Gastrocnemius medialis (tissue), 4 donors: ENCODE measurements at places on chromosomes 7 and 10. TPM values are rescaled to one million over a fixed set of nuclear protein-coding genes. Genes with fewer than 3 reads are reported as not detected.

Gene FAM241B
- total RNA-seq: 2.6 TPM

Gene NXPH1
- total RNA-seq: not detected

Gene LIPF
- total RNA-seq: not detected

Gene STEAP4
- 18.0 TPM for total RNA-seq

Gene CALML3
- total RNA-seq: not detected

Gene DNAJC12
- 10.1 TPM for total RNA-seq

Gene H2BK1
- not detected for total RNA-seq

Gene NPFFR1
- 0.03 TPM for total RNA-seq

Gene AKR1C8
- total RNA-seq: 0.56 TPM

Gene OLAH
- total RNA-seq: not detected

- no peak overlapping the region for H3K27ac ChIP-seq
- no peak for DNase-seq
- no peaks in the 10 kb centered on the region for H3K36me3 ChIP-seq
- no peaks in the 10 kb centered on the region for H3K4me1 ChIP-seq
- H3K27me3 ChIP-seq: peaks cover 26% of the 10 kb centered on the region
- no peak overlapping the region for H3K4me3 ChIP-seq
Observed at GRCh38 chr10:100697070-100697469, 48.3 kb upstream of the PAX2 start.

DNA sequence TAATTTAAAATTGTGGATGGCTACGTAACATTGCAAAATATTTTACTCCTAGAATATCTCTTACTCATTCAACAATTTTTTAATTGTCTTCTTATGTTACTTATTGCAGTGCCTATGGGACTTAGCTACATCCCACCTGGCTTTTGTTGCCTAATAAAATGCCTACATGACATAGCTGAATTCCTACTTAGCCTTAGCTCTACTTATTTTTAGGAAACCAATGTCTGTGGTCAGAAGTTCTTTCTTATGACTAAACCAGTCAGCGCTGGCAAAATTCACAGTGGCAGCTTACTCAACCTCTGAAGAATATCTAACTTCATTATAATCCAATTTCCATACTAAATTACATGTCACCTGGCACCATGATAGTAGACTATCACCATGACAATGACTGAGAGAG is 1612.4 kb upstream of the LRRTM3 start:
- H3K4me3 ChIP-seq: no peak overlapping the region
- H3K27ac ChIP-seq: no peak overlapping the region
- no peaks in the 10 kb centered on the region for H3K36me3 ChIP-seq
- no peaks in the 10 kb centered on the region for H3K27me3 ChIP-seq
- no peaks in the 10 kb centered on the region for H3K4me1 ChIP-seq

- no peaks in the 10 kb centered on the region for H3K36me3 ChIP-seq
- H3K4me3 ChIP-seq: no peak overlapping the region
- no peaks in the 10 kb centered on the region for H3K27me3 ChIP-seq
- DNase-seq: no peak
Observed at GRCh38 chr10:112235920-112236319, 47.3 kb upstream of the TECTB start.

DNA sequence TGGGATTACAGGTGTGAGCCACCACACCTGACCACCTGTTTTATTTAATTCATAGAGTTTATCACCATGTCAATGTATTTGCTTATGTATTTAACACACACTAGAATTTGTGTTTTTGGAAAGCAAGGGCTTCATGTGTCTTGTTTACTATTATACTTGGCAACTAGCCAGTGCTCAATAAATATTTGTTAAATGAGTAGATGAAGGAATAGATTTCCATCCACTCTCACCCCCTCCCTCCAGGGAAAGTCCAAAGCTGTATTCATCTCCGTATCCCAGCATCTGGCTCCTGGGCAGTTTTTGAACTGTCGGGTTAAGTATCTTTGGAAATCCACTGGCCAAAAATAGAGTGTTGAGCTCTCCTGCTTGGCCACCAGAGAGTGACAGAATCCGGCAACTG is 4.6 kb upstream of the RADIL start:
- no peak for DNase-seq
- no peaks in the 10 kb centered on the region for H3K4me1 ChIP-seq
- no peaks in the 10 kb centered on the region for H3K36me3 ChIP-seq
- H3K27ac ChIP-seq: no peak overlapping the region
- peaks cover 7% of the 10 kb centered on the region for H3K27me3 ChIP-seq
- H3K4me3 ChIP-seq: no peak overlapping the region

DNA sequence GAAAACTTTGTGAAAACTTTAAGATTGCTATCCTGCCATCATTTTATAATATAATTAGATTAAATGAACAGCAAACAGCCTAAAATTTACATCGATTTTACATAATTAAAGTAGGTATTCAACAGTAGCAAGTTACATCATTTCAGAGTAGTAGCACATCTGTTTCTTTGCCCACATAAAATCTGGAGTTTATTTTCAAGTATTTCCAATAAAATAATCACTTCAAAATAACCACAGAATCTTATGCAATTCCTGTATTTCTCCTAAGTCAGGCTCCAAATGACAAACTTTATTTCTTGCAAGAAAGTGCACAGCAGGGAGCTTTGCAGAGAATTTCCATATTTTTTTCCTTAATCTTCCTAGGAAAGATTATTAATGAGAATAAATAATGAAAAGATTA is 82.6 kb downstream of the CUBN start:
- H3K27me3 ChIP-seq: no peaks in the 10 kb centered on the region
- DNase-seq: no peak
- no peaks in the 10 kb centered on the region for H3K36me3 ChIP-seq
- no peak overlapping the region for H3K4me3 ChIP-seq

- H3K36me3 ChIP-seq: no peaks in the 10 kb centered on the region
- no peaks in the 10 kb centered on the region for H3K4me1 ChIP-seq
- H3K27ac ChIP-seq: no peak overlapping the region
- no peaks in the 10 kb centered on the region for H3K27me3 ChIP-seq
- no peak overlapping the region for H3K4me3 ChIP-seq
Observed at GRCh38 chr10:9222917-9223316, 1168.4 kb downstream of the GATA3 start.

DNA sequence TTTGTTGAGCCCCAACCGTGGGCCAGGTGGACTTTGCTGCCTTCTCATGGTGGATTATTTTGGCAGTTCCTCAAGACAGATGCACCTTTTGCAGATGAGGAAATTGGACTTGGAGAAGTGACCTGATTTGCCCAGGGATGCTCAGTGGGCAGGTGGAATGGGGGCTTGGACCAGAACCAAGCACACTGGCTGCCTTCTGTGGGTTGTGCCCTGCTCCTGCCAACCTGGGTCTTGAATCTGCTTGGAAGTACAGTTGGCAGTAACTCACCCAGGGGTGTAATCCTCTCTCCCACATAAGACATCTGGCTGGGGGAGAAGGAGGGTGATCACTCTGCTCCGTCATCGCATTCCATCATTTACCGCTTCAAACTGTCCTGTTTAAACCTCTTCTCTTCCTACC is 110.5 kb upstream of the GPR26 start:
- H3K27me3 ChIP-seq: no peaks in the 10 kb centered on the region
- no peak for DNase-seq
- H3K4me1 ChIP-seq: no peaks in the 10 kb centered on the region
- no peak overlapping the region for H3K27ac ChIP-seq

- DNase-seq: no peak
- H3K27me3 ChIP-seq: no peaks in the 10 kb centered on the region
Observed at GRCh38 chr7:7795630-7796121, 77.3 kb upstream of the RPA3 start.

DNA sequence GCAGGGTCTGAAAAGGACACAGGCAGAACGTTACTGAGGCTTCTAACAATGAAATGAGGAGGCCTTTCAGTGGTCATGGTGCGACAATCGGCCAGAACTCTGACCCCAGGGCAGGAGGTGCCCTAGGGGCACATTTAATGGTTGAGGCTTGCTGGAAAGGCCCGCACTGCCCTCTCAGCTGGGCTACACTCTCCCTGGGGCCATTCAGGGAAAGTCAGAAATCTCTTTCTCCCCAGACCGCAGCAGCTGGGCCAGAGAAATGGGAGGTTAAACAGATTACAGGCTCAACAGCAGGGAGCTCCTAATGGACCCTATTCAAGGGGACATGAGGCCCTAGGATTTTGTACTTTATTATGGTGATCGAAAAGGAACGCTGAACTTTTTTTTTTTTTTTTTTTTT is 85.6 kb upstream of the FGFR2 start:
- H3K4me3 ChIP-seq: no peak overlapping the region
- no peaks in the 10 kb centered on the region for H3K36me3 ChIP-seq
- H3K4me1 ChIP-seq: no peaks in the 10 kb centered on the region
- H3K27me3 ChIP-seq: no peaks in the 10 kb centered on the region
- no peak overlapping the region for H3K27ac ChIP-seq

DNA sequence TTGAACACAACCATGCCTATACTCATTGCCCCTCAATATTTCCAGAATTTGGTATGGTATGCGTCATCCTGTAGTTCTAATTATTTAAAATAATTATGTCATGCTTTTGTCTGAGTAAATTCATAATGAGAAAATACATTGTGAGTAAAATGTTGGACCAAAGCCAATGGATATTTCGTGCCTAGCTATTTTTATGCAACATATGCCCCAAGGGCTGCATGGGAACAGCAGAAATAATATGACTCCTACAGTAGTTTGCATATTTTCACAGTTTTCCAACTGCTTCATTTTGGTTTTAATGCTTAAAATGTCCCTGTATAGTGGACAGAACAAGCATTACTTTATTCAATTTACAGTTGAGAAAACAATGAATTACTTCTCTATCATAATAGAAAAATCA is 1115.6 kb upstream of the GHITM start:
- H3K27ac ChIP-seq: no peak overlapping the region
- H3K27me3 ChIP-seq: no peaks in the 10 kb centered on the region
- no peaks in the 10 kb centered on the region for H3K4me1 ChIP-seq
- H3K4me3 ChIP-seq: no peak overlapping the region
- no peak for DNase-seq

- H3K27ac ChIP-seq: peak overlapping the region; percentile 88
- peak; percentile 83 for DNase-seq
- no peaks in the 10 kb centered on the region for H3K36me3 ChIP-seq
- peaks cover 58% of the 10 kb centered on the region for H3K4me1 ChIP-seq
- H3K4me3 ChIP-seq: peak overlapping the region; percentile 12
Observed at GRCh38 chr7:30173058-30173897, 38.5 kb downstream of the MTURN start.

DNA sequence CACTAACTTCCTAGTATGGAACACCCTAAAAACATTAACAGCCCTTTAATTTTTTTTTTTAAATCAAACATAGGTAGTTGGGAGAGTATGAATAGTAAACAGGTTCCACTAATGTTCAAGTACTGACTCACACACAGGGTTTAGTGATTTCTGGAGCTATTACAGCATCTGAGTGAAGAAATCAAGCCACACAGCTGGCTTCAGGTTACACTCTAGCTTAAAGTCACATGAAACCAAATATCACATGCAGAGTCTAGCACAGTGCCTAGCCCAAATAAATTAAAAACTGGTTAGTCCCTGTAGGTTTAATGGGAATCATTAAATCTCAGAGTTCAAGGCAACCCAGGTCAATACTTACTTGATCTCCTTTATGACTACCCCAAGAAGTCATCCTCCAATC is 11.6 kb downstream of the PANK1 start:
- H3K4me1 ChIP-seq: peaks cover 49% of the 10 kb centered on the region
- no peaks in the 10 kb centered on the region for H3K27me3 ChIP-seq
- DNase-seq: peak; percentile 59

GRCh38 chr7:43584195-43584586 is 1.3 kb downstream of the STK17A start:
- no peaks in the 10 kb centered on the region for H3K36me3 ChIP-seq
- peak; percentile 35 for DNase-seq
- H3K4me3 ChIP-seq: peak overlapping the region; percentile 88
- peak overlapping the region; percentile 96 for H3K27ac ChIP-seq

DNA sequence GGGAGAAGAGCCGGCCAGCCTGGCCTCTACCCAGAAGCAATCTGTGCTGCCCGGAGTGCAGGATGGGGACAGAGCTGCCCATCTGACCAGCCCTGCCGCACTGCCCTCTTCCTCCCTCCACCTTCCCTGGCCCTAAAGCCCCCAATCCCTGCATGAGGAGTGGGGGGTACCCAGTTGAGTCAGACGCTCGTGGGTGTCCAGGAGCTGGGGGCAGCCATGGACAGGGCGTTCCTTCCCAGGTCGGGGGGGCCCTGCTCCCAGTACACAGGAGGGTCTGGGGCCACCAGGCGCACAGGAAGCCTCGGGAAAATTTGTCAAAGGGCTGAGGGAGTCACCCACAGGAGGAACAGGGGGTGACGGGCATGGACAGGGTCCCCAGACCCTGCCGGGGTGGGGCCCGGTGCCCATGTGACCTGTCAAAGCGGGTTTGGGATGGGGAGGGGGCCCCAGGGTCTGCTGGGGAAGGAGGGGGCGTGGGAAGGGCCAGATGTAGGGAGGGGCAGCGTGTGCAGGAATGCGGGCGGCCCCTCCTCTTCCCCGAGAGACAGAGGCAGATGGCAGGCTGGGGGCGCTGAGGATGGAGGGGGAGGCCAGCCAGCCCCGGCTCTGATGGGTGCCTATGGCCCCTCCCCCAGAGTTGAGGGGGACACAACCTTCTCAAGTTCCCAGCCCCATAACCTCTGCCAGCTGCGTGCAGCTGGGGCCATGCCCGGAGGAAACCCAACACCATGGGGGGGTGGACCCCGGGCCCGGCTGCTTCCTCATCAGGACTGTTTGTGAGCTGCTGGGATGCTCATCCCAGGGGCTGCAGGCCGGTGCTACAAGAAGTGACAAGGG is 21.5 kb upstream of the GRIFIN start:
- H3K27ac ChIP-seq: no peak overlapping the region
- DNase-seq: no peak
- H3K27me3 ChIP-seq: peaks cover 25% of the 10 kb centered on the region
- no peaks in the 10 kb centered on the region for H3K4me1 ChIP-seq
- H3K4me3 ChIP-seq: no peak overlapping the region

- H3K27ac ChIP-seq: no peak overlapping the region
- no peak overlapping the region for H3K4me3 ChIP-seq
- H3K4me1 ChIP-seq: peaks cover 13% of the 10 kb centered on the region
Observed at GRCh38 chr7:40137563-40137962, 2.8 kb downstream of the SUGCT start.

GRCh38 chr10:124006526-124006925 is 86.9 kb downstream of the CHST15 start:
- no peaks in the 10 kb centered on the region for H3K27me3 ChIP-seq
- no peak overlapping the region for H3K4me3 ChIP-seq
- DNase-seq: peak; percentile 2
- H3K27ac ChIP-seq: no peak overlapping the region
- H3K4me1 ChIP-seq: peaks cover 6% of the 10 kb centered on the region

DNA sequence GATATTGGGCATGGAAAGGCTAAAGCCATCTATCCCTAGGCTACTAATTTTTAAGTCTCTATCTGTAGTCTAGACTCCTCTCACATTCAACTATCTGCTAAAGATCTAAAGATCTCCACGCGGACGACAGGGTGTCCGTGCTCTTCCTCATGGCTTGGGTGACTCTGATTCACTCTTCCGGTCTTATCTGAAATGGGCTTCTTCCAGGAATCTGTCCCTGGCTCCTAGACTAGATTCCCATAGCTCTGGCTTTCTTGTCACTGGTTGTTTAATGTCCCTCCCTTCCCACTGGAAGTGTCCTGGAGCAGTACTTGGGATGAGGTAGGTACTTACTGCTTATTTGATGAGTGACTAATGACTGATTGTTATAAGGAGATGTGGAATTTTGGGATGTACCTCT is 62.0 kb upstream of the PODXL start:
- DNase-seq: no peak
- H3K27me3 ChIP-seq: no peaks in the 10 kb centered on the region
- H3K27ac ChIP-seq: no peak overlapping the region
- H3K4me3 ChIP-seq: no peak overlapping the region
- no peaks in the 10 kb centered on the region for H3K4me1 ChIP-seq
- H3K36me3 ChIP-seq: no peaks in the 10 kb centered on the region
